Activated CD4-positive, alpha-beta T cell treated with anti-CD3 and anti-CD28 coated beads for 36 hours (primary cell): ENCODE measurements at places on chromosomes 13 and 19. TPM values are rescaled to one million over a fixed set of nuclear protein-coding genes. Genes with fewer than 3 reads are reported as not detected.
A peak's percentile ranks its signal among the peaks of the same experiment; 100 is the strongest.

DNA sequence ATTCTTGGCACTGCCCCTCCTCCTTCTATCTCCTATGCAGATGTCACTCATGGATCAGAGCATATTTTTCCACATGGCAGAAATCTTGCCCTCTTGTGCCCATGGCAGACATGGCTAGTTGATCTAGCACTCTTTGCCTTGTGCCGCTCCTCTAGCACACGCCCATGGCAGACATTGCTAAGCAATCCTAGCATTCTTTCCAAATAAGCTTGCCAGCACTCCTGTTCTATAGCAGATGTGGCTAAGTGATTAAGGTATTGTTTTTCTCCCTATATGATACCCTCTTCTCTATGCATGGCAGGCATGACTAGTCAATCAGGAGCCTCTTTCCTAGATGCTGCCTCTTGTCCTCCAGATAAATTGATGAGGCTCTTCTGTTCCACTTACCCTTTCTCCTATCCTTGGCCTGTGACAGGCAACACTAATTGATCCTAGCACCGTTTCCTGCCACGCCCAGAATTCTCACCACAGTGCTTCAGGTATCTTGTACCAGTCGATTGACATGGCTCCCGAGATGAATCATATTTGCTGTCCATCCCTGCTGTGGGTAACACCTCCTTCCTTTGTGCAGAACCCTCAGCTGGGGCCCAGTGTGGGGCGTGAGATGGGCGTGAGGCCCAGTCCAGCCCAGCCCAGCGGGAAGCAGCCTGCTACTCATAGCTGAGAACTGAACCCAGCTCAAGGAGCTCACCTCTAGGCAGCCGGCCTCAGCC, 26.9 kb downstream of the TMED1 start:
- DNase-seq = peak; percentile 64

GRCh38 chr19:38033658-38034491, 126.9 kb downstream of the SIPA1L3 start:
- no peak for DNase-seq

The GZMM gene
- 22.5 TPM for total RNA-seq

- DNase-seq = no peak
Observed at GRCh38 chr19:3942790-3943409, 10.0 kb downstream of the NMRK2 start.

DNA sequence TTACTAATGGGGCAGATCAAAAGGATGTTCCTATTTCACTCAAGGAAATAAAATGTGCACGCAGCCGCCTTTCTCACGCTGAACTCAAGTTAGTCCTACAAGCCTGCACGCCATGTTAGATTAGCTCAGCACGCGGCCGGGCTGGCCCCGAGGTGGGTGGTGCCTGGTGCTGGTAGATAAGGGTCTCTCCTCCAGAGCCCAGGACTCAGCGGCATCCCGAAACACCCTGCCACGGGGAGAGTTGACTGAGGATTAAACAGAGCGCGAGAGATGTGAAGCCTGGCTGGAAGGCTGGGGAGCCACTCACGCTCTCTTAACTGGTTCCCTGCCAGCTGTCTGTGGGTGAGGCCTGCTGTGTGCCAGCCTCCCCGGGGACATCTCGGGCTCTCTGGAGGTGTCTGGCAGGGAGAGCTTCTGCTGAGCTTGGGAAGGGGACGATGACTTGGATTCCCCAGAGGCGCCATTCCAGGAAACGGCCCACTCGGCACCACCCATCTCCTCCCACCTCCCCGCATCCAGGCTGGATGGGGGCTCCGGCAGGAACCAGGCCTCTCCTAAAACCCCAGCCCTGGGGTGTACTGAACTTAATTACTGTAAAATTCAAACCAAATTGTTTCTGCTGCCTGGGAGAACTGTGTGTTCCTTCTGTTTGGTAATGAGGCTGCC, 122.2 kb downstream of the KDM4B start:
- no peak for DNase-seq

The TSPAN16 gene
- total RNA-seq = not detected

The PCDH20 gene
- total RNA-seq = not detected

GRCh38 chr13:37869756-37870488, at the start of gene TRPC4:
TSS of gene TRPC4 (minus strand) at chr13:37869772. CDS start at chr13:37783333, 86,439 bp downstream.
- peak; percentile 32 for DNase-seq

GRCh38 chr19:5068233-5069072, 99.5 kb downstream of the KDM4B start:
- no peak for DNase-seq

DNA sequence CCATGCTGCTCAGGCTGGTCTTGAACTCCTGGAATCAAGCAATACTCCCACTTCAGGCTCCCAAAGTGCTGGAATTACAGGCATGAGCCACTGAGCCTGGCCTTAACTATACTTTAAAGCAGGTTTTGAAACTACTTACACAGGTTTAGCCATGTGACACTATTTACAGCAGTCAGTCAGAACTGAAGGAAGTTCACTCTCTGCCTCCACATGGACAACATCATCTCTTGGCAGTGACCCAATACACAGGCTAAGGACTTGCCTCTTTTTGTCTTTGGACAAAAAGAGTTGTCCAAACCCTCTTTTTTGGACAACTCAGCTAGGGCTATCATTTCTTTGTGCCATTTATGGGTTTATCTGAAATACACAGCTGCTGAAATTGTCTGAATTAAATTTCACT, 89.0 kb upstream of the CLDN10 start:
- no peak for DNase-seq

The C19orf18 gene
- total RNA-seq = 0.46 TPM

The ZNF444 gene
- 29.2 TPM for total RNA-seq

- no peak for DNase-seq
Observed at GRCh38 chr13:91767651-91768050, 369.2 kb downstream of the GPC5 start.

GRCh38 chr19:13269348-13269747, 119.1 kb downstream of the IER2 start:
- DNase-seq = no peak

GRCh38 chr13:41465241-41465847, 8.0 kb downstream of the RGCC start:
- peak; percentile 95 for DNase-seq

GRCh38 chr13:100584896-100585295, 3.7 kb downstream of the GGACT start:
- peak; percentile 24 for DNase-seq
